ENCODE measurements at places on chromosomes 2 and 18. TPM values are rescaled to one million over a fixed set of nuclear protein-coding genes. Genes with fewer than 3 reads are reported as not detected.

The LAMA3 gene
- 28.7 TPM for total RNA-seq

The RFX8 gene
- total RNA-seq: not detected

The COL6A3 gene
- 197 TPM for total RNA-seq

The NTSR2 gene
- not detected for total RNA-seq

The DCDC2C gene
- not detected for total RNA-seq

The RAB27B gene
- 42.1 TPM for total RNA-seq

The CDKL4 gene
- total RNA-seq: 0.44 TPM

The CAVIN2 gene
- total RNA-seq: 52.4 TPM

The CXCR1 gene
- not detected for total RNA-seq

The MITD1 gene
- total RNA-seq: 27.0 TPM

The CTAGE1 gene
- total RNA-seq: not detected

The IL1F10 gene
- not detected for total RNA-seq

The ROCK1 gene
- 70.2 TPM for total RNA-seq

- no peak for DNase-seq
These were observed 22.7 kb downstream of the KCNF1 start for GRCh38 chr2:10934308-10934978.

DNA sequence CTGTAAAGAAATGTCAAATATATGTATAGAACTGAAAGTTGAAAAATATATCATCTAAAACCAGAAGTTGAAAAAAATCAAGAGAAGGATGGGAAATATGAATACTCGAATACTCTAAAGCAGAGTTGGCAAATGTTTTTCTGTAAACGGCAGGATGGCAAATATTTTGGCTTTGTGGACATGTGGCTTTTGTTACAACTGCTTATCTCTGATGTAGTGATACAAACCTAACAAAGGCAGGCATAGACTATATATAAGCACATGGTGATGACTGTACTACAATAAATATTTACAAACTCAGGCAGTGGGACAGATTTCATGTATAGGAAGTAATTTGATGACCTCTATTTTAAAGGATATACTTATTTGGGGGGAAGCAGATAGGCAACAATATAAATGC, 224.6 kb upstream of the LRRTM4 start:
- no peak for DNase-seq

- DNase-seq: no peak
These were observed 12.0 kb upstream of the MBP start for GRCh38 chr18:77144451-77145118.

DNA sequence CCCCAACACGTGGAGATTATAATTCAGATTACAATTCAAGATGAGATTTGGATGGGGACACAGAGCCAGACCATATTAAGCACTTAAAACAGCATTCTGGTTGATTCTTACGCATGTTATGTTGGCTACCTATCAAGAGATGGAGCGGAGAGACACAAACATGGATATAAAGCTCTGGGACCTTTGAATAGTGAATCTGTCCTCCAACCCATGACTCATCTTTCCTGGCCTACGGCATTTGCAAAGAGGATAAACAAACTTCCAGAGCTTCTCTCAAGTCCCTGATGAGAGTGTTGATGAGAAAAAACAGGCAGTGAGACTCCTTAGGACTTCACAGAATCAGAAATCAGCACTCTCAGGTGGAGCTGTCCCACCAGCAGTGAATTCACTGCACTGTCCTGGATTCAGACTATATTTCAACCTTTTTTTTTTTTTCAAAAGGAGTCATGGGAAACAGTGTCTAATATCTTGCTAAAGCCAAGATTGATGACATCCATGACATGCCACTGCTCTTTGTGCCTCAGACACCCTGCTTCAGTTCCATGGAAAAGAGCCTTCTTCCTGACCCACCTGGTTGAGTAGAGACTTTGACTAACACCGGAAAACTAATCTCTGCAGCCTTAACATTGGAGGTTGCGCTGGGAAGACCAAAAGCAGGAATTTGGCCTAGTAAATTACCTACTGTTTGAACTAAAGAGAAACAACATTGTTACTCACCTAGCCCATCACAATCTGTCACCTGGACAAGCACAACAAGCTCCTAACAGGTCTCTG, 62.1 kb upstream of the NPAS2 start:
- DNase-seq: no peak

GRCh38 chr2:204530464-204530805, 14.8 kb upstream of the PARD3B start:
- DNase-seq: no peak

- DNase-seq: no peak
These were observed 320.1 kb upstream of the GALNT5 start for GRCh38 chr2:156937430-156937829.

- DNase-seq: no peak
These were observed 32.8 kb downstream of the MYOM1 start for GRCh38 chr18:3186678-3187658.

- no peak for DNase-seq
These were observed 3.8 kb downstream of the LBH start for GRCh38 chr2:30235008-30235655.

- no peak for DNase-seq
These were observed 13.7 kb downstream of the RAPGEF4 start for GRCh38 chr2:172749388-172749787.

- no peak for DNase-seq
These were observed 958 bp upstream of the ALLC start for GRCh38 chr2:3656762-3657721.

DNA sequence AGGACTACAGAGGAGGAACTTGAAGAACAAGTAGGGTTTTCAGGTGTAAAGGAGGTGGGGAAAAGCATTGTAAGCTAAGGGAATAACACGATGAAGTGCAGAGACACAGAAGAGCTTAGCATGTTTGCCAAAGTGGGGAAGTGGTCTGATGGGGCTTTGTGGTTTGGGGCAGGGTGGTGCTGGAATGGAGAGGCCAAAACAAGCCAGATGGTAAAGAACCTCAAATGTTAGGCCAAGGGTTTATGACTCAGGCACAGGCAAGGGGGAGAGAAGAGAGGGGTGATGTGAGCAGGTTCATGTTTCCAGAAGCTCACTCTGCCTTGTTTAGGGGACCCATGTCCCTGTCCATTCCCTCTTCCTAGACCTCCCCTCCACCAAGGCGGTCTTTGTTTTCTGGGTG, 104.5 kb upstream of the YWHAQ start:
- no peak for DNase-seq

DNA sequence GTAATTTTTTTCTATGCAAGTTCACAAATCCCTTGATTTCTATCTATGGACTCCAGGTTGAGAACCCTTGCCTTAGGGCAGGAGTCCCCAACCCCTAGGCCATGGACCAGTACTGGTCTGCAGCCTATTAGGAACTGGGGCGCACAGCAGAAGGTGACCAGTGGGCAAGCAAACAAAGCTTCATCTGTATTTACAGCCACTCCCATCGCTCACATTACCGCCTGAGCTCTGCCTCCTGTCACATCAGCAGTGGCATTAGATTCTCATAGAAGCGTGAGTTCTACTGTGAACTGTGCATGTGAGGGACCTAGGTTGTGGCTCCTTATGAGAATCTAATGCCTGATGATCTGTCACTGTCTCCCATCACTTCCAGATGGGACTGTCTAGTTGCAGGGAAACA, 70.2 kb upstream of the SMAD2 start:
- no peak for DNase-seq

- DNase-seq: no peak
These were observed 22.7 kb downstream of the RNF152 start for GRCh38 chr18:61870151-61870550.

DNA sequence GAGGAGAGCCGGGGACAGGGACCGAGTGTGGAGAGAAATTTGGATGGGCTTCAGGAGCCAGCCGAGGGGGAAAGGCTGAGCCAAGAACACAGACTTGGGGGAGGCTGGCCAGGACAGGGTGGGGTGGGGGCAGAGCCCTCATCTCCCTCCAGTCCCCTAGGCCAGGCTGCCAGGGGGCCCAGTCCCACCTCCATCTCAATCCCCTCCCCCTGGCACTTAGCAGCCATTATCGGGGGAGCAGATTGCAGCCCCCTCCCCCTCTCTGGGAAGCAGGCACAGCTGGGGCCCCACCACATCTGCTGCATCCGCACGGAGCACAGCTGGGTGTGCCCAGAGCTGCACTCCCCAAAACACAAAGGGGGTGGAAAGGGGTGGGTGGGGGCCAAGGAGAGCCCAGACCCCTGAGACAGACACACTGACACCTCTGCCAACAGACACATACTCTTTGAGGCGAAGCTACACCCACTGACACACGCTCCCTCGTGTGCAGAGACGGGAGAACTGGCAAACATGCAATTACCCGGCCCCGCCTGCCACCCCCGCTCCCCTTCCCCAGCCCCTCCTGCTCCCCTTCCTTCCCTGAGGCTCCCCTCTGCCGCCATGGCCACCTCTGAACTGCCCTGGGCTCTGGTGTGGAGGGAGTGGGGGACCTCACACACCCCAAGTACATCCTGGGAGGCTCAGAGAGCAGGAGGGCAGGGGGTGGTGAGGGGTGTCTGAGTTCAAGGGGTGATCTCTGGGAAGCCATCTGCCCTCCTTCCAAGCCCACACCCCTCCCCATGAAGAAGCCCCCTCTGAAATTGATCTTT, 5.1 kb upstream of the ASIC4 start:
- no peak for DNase-seq

GRCh38 chr2:105732955-105733607, 11.6 kb upstream of the NCK2 start:
- DNase-seq: no peak

DNA sequence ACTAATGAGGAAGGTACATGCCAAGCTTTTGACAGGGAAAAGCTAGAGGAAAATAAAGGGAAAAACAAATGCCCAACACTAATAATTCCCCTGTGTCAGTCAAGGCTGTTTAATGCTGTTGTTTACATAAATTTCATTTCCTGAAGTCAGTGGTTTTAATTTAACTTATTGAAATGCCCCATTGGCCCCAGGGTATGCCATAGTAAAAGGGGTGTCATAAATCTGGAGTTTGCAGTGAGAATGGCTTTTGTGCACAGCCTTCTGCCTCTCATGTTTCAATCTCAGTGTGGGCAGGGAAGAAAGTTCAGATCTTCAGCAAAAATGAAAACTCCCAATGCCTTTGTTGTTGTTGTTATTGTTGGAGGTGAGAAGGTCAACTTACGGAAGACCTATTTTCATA, 550.1 kb upstream of the DCC start:
- DNase-seq: no peak

GRCh38 chr18:9184998-9185613, 48.5 kb downstream of the ANKRD12 start:
- no peak for DNase-seq

DNA sequence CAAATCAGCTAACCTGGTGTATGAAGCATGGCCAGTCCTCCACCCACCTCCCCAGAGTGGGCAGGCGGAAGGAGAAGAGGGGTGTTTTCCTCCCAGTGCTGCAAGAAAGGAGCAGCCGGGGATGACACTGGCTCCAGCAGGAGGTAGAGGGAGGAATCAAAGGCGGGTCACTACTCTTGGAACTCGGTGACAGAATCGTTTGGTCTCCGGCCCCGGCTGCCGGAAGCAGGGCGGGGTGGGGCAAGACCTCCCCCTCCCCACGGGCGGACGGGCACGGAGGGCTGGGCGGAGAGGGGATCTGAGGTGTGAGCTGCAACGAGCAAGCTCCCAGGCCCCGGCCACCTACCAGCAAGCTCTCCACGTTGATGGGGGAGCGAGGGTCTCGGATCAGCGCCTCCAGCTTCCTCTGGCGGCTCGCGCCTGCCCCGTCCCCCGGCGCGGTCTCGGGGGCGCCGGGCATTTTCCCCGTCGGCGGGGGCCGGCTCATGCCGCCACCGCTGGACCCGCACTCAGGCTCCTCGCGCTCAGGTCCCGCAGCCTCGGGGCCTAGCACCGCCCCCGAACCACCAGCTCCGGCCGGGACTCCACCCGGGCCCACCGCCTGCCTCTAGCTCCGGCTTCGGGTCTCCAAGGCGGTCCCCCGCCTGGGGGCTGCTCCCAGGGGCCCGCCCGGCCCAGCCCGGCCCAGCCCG, 640 bp downstream of the ROCK2 start:
- DNase-seq: peak; percentile 53

DNA sequence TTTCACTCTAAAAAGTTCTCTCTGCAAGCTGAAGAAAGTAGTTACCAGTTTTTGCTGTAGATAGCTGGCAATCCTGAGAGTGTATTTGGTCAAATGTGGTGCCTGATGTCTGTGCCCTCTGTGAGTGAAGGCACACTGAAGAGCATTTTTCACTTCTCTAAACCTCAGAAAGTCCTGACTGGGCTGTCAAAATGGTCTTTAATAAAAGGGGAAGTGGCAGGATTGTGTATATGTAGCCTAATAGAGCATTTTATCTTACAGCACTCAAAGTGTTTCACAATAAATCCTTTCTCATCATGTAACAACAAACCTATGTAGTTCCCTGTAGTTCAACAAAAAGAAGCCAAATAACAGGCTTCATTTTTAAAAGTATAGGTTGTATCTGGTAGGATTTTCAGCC, 1552.3 kb upstream of the SLC39A10 start:
- no peak for DNase-seq

DNA sequence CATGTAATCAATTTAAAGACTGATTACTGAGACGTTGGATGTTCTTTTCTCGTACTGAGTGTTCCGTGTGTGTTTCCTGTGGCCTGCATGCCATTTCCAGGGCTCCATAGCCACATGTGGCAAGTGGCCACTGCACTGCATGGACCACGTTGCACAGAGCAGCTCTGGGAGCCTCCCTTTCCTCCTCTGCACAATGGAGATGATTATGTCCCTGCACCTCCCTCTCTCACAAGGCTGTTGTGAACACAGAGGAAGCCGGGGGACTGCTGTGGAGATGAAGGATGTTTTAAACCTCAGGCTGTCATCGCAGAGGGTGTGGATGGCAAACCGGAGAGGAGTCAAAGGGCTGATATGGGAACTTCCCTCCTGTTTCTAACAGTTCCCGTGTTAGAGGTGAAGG, 87.7 kb downstream of the TGOLN2 start:
- no peak for DNase-seq

DNA sequence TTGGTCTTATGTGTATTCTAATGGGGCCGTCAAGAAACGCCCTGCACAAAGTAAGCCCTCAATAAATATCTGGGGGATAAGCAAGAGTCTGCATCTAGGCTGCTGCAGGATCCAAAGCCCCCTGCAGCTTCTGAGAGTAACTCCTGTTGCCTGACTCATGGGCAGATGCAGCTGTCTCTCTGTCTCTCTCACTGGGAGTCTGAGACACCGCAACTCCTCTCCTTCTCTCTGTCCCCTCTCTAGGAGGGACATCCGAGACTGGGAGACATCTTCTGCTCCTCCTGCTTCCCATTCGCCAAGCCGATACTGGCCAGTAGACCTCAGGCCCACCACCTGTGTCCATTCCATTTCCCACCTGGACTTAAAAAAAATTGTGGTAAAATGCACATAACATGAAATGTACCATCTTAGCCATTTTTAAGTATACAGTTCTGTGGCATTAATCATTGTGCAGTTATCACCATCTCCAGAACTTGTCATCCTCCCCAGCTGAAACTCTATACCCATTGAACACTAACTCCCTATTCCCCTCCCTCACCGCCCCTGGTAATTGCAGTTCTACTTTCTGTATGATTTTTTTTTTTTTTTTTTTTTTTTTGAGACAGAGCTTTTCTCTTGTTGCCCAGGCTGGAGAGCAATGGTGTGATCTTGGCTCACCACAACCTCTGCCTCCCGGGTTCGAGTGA, 20.1 kb downstream of the DYSF start:
- no peak for DNase-seq

- no peak for DNase-seq
These were observed 812.8 kb downstream of the LRP1B start for GRCh38 chr2:141317986-141318385.
